ENCODE measurements at places on chromosomes 12 and 14.
A peak's percentile ranks its signal among the peaks of the same experiment; 100 is the strongest.

GRCh38 chr12:66270613-66271012, 31.7 kb upstream of the HELB start:
- no peak for DNase-seq

DNA sequence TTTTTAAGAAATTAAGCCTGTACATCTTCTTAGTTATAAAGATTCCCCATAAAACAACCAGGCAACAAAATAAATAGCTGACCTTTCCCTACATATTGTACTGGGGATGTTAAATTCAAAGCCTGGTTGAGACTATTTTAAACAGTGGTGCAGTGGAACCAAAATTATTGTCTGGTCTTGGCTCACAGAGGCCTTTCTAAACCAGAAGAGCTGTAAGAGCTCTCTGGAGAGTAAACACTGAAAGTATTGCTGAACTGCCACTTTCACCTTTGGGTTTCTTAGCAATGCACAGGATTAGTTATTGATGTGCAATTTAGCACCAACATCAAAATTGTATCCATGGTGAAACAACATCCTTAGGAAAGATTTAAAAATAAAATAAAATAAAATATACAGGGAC, 20.6 kb downstream of the RACGAP1 start:
- no peak for DNase-seq

DNA sequence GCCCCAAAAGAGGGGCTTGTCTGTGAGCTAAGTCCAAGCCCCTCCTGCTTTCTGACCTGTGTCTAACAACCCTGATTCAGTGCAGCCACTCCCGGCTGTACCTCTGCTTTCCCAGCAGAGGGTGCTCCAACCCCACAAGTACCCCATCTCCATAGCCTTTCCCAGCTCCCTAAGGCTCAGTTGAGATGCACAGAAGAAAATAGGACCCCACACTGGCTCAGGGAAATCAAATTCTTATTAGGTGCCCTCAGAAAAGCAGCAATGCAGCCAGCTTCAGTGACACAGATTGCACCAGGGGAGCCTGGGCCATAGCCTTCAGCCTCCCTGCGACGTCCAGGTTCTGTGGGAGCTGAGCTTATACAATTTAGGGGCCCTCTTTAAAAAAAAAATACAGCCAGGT, 49.9 kb downstream of the LRRC74A start:
- DNase-seq = peak; percentile 20

GRCh38 chr14:75519394-75519793, 2.9 kb upstream of the BATF start:
- no peak for DNase-seq

DNA sequence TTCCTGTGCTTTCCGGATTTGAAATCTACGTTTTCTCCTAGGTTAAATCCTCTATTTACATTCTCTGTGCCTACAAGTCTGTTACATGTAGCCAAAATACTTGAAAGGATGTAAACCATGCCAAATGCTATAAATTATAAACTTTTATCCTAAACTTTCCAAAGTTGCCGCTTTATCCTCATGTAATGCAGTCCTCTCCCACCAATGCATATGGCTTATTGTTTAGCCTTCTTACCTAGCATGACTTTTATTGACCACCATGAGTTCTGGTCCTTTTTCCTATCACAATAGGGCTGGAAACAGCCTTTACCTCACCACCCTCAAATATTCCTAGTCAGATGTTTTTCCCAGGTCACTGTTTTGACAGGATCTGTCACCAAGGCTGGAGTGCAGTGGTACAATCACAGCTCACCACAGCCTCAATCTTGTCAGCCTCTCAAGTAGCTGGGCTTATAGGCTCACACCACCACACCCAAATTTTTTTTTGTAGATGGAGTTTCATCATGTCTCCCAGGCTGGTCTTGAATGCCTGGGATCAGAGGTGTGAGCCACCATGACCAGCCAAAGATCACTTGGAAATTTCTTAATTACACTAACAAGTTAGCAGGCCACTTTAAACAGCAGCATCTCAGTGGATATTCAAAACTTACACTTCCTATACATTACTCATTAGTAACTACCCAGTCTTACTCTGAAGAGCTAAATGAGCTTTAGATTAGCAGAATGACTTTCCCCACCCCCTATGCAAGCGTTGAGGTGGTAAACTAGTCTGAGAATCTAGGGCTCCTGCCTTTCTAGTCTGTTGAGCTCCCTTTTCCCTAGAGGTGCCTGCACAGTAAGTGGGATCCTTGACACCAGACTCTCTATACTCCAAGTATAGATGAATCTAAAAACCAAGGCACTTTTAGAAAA, 4.1 kb downstream of the TUBA1B start:
- DNase-seq = no peak

DNA sequence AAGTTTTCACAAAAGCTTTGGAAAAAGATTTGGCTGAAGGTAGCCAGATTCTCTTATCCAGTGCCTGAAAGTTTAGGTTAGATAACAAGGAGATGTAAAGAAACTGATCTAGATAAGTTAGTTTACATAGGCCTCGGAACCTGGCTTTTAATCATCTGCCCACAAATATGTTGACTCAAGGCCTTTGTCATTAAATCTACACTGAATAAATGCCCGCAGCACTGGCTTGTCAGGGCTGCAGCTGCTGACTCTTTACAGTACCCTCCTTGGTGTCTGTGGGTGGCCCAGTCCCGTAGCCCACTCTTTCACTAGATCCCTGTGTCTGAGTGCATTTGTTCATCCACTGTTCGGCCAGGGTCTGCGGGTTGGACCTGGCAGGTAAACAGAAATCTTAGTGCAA, 58.0 kb downstream of the TMEM116 start:
- no peak for DNase-seq

GRCh38 chr12:49230805-49231194, 34.1 kb upstream of the TUBA1C start:
- DNase-seq = no peak

DNA sequence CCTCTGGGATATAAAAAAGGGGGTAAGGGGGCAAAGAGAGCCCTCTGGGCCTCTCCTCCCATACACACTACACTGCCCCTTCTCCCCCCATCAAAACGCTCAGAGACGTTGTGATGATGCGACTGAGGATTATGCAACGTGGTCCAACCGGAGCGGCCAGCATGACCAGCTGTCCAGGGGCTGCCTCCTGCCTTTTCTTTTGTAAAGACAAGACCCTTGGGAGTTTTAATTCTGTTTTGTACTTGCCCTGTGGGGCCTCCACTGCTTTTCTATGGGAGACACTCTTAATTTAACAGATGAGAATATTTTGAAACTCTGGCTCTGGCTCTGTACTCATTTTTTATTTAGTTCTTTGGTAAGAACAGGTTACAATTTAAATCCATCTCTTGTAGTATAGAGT, 7.2 kb downstream of the MBD6 start:
- no peak for DNase-seq

- no peak for DNase-seq
Observed at GRCh38 chr12:73659802-73660201, 877.8 kb upstream of the ATXN7L3B start.

- DNase-seq = no peak
Observed at GRCh38 chr12:69097619-69098368, 141.6 kb upstream of the CPSF6 start.

Data from activated T-helper 1 cell treated with anti-CD3 and anti-CD28 coated beads, Interleukin-2, amount 50 U/mL, for 16 hours (primary cell).